ENCODE measurements at places on chromosomes 6 and 20.
A peak's percentile ranks its signal among the peaks of the same experiment; 100 is the strongest.

DNA sequence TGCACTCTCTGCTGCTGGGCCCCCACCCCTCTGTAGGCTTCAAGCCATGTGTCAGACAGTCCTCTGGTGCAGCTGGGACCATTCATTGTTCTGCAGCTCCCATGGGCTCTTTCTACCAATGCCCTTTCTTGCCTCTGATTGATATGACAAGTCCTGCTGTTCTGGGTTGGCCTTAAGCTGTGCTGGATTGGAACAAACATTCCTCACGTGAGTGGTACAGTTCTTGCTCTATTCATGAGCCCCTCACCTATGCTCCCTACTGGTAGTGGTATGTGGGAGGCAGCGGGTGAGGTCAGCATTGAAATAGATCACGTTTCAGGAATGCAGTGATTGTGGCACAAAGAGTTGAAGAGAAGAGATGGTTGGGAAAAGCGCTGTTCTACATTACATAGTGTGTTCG is 48.8 kb upstream of the RALY start:
- no peak for DNase-seq

GRCh38 chr6:118659513-118660217 is 8.3 kb upstream of the CEP85L start:
- no peak for DNase-seq

GRCh38 chr6:152976749-152977148 is 6.1 kb downstream of the FBXO5 start:
- DNase-seq, result no peak

DNA sequence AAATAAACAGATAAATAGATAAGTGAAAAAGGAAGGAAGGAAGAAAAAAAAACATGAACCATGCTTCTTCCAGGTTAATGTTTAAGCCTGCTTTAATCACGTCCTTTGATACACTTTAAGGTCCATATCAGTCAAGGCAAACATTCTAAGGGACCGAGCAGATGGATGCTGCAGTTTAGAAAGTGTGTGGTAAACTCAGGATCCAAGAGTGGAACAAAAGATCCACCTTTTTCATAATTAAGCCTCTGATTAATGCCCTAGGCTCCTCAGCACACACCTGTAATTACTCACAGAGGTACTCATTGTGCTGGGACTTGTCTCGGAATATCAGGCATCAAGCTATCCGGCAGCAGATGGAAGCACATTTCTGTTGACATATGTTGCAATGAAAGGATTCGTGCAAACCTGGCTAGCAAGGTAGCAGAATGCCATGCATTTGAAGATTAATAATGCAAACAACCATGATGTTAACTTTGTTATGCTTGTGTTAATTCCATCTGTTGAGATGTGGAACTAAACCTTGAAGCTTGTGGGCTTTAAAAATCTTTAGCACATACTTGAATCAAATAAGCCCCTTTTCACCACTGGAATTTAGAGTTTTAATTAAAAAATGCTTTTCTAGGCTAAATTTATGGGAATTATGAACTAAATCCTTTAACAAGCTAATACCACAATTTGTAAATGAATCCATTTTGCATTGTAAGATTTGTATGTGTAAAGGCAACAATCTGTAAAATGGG is 163.7 kb downstream of the RALGAPA2 start:
- no peak for DNase-seq

DNA sequence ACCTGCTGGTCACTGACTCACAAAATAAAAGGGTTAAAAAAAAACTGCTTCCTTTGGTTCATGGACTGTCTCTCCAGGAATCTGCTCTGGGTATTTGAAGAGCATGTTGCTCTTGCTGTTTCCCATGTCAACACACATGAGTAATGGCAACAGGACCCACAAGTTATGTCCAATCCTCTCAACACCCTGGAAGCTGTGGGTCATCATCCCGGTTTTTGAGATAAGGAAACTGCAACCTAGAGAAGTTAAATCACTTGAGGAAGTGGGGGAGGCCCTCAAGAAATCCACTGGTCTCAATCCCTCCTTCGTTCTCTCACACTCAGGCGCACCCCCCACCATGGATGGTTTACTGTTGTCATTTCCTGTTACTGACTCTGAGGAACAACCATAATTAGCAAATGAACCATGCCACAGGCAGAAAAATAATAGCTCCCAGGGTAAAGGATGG is 12.4 kb downstream of the MAP1LC3A start:
- peak; percentile 81 for DNase-seq

- no peak for DNase-seq
Measured at GRCh38 chr20:43947316-43947710, 32.7 kb downstream of the TOX2 start.

GRCh38 chr6:168109171-168109570 is 30.2 kb upstream of the FRMD1 start:
- DNase-seq, result no peak

GRCh38 chr6:143647191-143647590 is 30.6 kb upstream of the PHACTR2 start:
- DNase-seq, result no peak

- no peak for DNase-seq
Measured at GRCh38 chr6:162471842-162472241, 255.7 kb downstream of the PRKN start.

DNA sequence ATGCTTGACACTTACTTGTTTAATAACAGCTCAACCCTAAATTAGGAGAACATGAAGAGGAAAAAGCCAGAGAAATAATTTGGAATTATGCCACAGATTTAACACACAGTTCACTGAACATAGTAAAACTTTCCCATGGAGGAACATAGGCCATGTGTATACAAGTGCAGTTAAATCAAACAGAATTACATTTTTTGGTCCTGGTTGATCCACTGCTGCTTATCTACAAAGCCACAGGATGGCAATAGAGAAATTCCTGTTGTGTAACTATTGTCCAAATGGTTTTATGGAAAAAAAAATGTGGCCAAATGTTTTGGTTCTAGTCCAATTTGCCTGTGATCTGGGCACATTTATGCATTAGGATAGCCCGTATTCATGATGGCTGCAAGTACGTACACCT is 136.8 kb downstream of the ALDH8A1 start:
- peak; percentile 67 for DNase-seq

DNA sequence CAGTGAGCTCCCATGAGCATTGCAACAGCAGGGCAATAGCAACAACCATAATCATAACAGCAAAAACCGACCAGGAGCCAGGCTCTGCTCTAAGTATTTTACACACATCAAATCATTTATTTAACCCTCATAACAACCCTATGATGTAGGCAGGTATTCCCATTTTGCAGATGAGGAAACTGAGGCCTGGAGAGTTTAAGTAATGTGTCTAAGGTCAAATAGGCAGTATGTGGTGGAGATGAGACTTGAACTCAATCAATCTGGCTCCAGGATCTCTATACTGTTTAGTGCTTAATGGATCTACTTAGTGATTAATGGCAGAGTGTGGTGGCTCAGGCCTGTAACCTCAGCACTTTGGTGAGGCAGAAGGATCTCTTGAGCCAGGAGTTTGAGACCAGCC is 3.4 kb downstream of the TMEM151B start:
- no peak for DNase-seq

- no peak for DNase-seq
Measured at GRCh38 chr20:39855056-39855455, 834.0 kb downstream of the MAFB start.

DNA sequence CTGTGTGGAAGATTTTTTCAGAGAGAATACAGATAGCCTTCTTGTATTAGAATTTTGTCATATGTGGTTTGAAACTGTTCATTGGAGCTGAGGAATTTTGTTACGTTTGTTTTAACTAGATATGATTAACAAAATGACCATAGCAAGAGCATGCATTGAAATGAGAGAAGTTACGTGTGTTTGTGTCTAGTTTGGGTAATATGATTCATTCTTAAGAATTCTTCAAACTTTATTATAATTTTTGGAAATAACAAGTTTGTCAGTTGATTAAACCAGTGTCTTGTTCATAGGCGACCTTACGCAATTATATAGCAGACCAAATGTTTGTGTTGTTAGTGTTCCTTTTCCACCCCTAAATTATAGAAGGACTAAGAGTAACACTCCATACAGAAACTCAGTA is 5.5 kb downstream of the GMNN start:
- peak; percentile 78 for DNase-seq
